Stimulated activated CD4-positive, alpha-beta T cell treated with anti-CD3 and anti-CD28 coated beads, Interleukin-15, amount 100 ng/mL, for 1 hour (primary cell): ENCODE measurements at places on chromosomes 1 and 21.

GRCh38 chr21:27320868-27321267 is 354.0 kb upstream of the ADAMTS5 start:
- DNase-seq: no peak

DNA sequence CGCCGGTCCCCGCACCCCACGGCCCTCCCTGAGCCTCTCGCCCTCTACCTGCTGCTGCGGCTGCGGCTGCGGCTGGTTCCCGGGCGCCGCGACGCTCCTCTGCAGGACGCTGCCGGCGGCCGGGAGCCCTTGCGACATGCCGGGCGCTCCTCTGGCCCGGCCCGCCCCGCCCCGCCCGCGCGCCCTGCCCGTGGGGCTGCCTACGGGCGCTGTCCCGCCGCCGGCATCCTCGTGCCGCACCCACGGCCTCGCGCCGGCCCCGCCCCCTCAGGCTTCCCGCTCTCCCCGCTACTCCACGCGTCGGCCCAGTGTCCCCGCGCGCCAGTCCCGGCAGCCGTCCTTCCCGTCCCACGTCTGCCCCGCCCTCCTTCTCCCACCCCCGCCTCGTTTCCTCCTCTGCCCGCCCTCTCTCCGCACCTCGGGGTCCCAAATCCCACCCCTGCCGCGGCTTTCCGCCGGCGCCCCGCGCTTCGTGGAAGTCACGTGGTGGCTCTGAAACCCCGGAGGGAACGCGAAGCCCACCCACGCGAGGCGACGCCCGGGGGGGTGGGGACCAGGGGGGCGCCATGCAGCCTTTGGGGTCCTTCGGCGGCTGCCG is at the start of gene BATF3:
TSS of gene BATF3 (minus strand) at position 216 of the 598 bp plus-strand sequence. CDS start at position 138, 78 bp downstream.
- DNase-seq: no peak

GRCh38 chr21:45087022-45087823 is 12.8 kb downstream of the ADARB1 start:
- DNase-seq: no peak

- no peak for DNase-seq
Observed at GRCh38 chr1:17023573-17023972, 11.8 kb upstream of the ATP13A2 start.

- no peak for DNase-seq
Observed at GRCh38 chr21:45039317-45040156, 34.8 kb upstream of the ADARB1 start.

DNA sequence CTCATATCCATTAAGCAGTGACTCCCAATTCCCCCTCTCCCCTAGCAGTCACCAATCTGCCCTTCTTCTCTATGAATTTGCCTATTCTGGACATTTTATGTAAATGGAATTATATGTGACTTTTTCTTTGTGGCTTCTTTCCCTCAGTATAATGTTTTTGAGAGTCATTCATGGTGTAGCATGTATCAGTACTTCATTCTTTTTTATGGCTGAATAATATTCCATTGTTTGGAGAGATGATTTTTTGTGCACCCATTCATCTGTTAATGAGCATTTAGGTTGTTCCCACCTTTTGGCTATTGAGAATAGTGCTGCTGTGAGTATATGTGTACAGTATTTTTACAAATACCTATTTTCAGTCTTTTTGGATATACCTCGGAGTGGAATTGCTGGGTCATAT is 19.5 kb downstream of the OTUD3 start:
- DNase-seq: no peak

DNA sequence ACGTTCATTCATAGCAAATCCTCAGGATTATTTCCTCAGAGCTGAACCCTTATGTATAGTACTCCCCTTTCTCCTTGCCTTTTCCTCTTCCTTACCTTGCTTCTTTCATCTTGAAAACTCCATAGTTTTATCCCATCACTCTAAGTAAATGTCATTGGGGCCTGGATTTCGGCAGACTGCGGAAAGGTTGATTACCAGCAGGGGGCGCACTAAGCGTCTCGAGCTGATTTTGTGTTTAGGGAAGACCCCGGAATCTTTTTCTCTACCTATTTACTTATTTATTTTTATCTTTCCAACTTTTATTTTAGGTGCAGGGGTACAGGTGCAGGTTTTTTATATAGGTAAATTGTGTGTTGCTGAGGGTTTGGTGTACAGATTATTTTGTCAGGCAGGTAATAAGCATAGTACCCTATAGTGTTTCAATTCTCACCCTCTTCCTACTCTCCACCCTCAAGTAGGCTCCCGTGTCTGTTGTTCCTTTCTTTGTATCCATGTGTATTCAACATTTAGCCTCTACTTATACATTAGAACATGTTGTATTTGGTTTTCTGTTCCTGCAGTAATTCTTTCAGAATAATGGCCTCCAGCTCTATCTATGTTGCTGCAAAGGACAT is 11.4 kb upstream of the MTARC1 start:
- DNase-seq: peak; percentile 13

DNA sequence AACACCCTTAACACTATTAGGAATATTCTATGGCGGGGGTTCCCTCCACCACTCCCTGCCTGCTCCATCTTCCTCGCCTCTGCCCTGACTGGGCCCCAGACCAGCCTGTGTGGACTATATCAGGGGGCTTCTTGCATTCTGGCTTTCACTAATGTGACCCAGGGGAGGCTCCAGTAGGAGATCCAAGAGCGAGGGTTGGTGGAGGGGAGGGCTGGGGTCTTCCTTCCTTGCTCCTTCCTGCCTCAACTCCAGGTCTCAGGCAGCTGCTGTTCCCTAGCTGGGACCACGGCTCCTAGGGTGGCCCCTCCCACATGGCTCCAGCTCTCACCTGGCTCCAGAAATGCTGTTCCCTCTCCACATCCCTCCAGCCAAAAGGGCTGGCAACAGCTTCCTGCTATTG is 257.4 kb downstream of the MATN1 start:
- no peak for DNase-seq

DNA sequence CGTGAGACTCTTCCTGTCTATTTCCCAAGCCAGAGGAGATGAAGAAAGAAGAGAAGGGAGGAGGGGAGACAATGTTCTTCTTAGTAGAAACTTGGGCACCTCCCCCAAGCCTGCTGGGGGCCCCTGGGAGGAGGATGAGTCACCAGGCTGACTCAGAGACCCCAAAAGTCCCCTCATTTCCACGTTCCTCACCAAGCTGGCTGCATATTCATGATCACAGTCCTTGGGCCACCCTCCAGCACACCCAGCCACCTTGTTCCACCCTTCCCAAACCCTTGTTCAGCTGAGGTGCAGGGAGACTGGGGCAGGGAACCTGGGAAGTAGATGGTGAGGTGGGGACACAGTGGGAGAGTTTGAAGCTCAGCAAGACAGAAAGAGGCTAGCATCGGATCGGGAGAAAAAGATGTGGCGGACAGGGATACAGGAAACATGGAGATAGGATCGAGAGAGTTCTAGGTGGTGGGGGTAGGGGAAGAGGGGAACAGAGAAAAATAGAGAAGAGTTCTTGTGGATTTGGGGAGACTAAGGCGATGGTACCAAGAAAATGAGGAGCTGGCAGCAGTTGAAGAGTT is 712 bp downstream of the RAB13 start:
- DNase-seq: peak; percentile 33

DNA sequence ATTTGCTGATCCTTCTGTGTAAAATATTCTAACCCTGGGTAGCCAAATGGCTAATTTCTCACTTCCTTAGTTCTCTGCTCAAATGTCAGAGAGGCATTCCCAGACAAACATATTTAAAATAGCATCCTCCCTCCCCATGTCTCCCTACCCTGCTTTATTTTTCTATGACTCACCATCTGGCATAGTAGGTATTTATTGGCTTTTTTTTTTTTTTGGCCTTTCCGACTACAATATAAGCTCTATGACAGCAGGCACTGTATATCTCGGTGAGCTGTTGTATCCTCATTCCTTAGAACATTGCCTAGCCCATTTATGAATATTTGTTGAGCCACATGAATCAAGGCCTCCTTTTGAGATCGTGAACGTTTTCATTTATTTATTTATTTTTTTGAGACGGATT is 1.5 kb upstream of the NEK7 start:
- DNase-seq: no peak

DNA sequence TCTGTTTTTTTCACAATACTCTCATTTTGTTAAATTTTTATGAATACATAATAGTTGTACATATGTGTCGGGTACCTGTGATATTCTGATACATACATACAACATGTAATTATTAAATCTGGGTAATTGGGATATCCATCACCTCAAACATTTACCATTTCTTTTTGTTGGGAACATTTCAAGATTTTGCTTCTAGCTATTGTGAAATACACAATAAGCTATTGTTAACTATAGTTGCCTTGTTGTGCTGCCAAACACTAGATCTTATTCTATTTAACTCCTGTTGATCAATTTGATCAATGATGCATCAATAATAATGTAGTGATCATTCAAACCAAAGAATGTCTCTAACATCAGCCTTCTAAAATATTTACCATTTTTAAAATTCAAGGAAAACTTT is 234.6 kb upstream of the NR5A2 start:
- DNase-seq: no peak

DNA sequence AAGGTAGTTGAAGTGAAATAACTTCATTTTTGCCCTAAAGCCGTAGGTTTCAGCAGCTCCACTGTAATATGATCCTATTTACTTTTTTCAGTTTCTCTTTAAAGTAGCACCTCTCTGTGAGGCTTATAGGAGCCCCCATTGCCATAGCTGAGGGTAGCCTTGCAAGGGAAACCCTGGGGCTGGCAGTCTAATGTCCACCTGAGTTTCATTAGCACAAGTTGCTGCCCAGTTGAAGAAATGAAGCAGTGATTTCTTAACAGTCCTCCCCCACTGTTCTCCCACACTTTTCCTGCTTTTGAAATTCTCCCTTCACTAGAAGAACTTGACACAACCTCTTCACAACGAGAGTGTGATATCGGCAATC is 1.5 kb downstream of the HMCN1 start:
- no peak for DNase-seq

DNA sequence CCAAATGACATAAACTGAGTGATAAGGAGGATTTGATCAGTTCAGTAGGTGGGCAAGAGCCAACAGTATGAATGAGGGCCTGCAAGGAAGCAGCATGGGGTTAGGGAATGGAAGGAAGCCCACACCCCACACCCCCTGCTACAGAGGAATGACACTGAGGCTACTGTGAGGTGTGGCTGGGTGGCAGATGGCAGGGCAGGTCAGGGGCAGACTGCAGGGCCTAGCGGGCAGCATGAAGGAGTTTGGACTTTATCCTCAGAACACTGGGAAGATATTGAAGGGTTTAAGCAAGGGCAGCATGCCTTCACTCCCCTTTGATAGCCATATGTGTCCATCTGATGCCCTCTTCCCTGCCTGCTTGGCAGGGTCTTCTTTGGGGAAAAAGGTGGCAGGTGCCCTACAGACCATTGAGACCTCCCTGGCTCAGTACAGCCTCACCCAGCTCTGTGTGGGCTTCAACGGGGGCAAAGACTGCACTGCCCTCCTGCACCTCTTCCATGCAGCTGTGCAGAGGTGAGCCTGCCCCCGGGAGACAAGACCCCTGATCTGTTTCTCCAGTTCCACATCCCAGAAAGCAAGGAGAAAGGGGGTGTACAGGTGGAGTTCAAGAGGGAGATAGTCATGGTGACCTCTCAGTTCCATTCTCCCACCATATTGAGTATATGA is 4.1 kb upstream of the LENEP start:
- DNase-seq: no peak

GRCh38 chr1:240464099-240464498 is 147.9 kb downstream of the GREM2 start:
- no peak for DNase-seq

- no peak for DNase-seq
Observed at GRCh38 chr1:175597205-175597604, 146.2 kb downstream of the TNR start.

DNA sequence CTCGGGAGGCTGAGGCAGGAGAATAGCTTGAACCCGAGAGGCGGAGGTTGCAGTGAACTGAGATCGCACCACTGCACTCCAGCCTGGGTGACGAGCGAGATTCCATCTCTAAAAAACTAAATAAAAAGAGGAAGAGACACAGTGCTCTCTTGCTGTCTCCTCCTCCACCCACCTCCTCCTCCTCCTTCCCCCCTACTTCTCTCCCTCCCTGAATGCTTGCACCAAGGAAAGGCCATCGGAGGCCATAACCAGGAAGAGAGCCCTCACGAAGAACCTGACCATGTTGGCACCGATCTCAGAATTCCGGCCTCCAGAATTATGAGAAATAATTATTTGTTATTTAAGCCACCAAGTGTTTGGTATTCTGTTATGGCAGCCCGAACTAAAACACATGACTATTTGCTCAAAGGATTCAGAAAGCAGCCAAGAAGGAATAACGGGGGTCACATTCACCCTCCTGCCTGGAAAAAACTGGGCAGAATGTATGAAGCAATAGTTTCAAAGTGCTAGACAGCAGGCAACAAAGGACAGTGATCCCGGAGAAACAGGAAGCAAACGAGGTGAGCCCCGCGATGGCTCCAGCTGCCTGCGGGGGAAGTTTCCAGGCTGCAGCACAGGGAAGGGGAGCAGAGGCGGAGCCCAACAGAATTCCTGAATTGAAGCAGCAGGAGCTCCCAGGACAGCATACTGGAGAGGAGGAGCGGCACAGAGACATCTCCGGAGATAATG is 35.8 kb downstream of the LDLRAD1 start:
- DNase-seq: no peak

GRCh38 chr1:36257375-36257767 is 33.1 kb downstream of the THRAP3 start:
- no peak for DNase-seq

- no peak for DNase-seq
Observed at GRCh38 chr1:217673387-217673786, 42.2 kb downstream of the SPATA17 start.

GRCh38 chr21:35163411-35163810 is 114.3 kb upstream of the RUNX1 start:
- DNase-seq: no peak

GRCh38 chr21:38712071-38712470 is 93.7 kb upstream of the ETS2 start:
- no peak for DNase-seq
